Stimulated activated CD4-positive, alpha-beta T cell treated with anti-CD3 and anti-CD28 coated beads, Interleukin-15, amount 100 ng/mL, for 24 hours (primary cell): ENCODE measurements at places on chromosomes 12 and 14.

DNA sequence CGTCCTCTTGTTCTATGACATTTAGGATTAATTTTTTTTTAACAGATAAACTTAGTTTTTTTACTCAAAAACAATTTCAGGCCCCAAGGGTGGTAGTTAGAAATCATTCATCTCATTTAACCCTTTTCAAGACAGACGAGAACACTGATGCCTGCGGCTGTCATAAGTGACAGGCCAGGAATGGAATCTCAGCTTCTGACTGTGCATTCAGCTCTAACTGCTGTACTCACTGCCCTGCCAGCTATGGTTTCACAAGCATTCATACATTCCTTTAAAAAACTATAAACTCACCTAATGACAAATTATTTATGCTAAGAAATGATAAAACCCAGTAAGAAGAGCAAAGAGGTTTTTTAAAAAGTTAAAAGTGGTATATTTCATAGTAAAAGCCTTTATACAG, 8.8 kb downstream of the DENND5B start:
- no peak for DNase-seq

- DNase-seq = no peak
Observed at GRCh38 chr12:82300611-82301010, 57.6 kb downstream of the CCDC59 start.

DNA sequence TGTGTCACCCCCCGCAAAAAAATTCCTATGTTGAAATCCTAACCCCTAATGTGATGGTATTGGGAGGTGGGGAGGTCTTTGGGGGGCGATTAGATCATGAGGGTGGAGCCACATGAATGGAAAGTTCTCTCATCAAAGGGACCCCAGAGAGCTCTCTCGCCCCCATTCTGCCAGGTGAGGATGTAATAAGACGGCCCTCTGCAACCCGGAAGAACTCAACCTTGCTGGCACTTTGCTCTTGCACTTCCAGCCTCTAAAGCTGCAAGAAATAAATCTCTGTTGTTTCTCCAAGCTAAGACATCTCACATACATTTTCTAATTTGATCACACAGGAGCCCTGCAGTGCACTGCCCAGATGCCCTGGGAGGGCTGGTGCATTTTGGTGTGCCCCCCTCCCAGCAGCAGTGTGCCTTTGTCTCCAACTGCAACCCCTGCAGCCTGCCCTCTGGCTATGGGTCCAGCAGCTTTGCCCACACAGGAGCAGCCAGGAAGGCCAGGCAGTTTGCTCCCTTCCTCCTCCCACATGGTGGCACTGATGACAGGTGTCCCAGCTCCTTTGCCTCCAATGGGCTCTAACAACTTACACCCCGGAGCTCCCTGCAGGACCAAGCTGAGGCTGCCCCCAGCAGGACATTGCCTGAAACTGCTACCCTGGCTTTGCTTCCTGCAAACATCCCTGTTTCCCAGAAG, 59.3 kb downstream of the C14orf132 start:
- peak; percentile 23 for DNase-seq

DNA sequence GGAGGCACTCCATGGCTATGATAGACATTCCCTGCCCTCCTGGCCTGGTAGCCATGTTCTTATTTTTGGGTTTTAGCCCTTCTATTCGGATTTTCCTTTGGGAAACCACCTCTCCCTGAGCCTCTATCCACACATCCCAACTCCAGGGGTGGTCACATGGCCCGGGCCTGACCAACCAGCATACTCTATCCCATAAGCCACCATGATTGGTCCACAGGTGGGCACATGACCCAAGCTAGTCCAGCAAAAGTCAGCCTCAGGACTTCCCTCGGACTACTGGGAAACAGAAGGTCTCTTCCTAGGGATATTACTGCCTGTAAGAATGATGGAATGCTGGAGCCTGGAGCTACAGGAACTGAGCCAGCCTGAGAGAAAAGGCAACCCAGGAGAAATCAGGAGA, 12.5 kb downstream of the PRIMA1 start:
- no peak for DNase-seq

DNA sequence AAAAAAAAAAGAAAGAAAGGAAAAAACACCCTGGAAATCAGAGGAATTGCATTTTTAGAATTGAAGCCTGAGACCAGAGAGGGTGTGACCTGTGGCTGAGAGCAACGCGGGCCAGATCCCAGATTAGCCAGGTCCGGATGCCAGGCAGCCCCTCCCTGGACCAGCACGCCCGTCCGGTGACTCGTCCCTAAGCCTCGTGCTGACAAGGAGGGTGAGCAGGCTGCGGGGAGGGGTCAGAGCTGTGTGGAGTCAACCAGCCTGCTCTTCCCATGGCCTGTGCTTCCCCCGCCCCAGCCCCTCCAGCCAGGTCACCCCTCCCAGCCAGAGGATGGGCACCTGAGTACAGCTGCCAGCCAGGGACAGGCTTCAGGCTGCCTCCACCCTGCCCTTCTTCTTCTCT, 4.2 kb upstream of the KLC1 start:
- peak; percentile 40 for DNase-seq

- DNase-seq = peak; percentile 33
Observed at GRCh38 chr14:22535916-22536315, 53.1 kb downstream of the DAD1 start.

GRCh38 chr12:52487211-52487610, 5.8 kb downstream of the KRT6A start:
- DNase-seq = no peak

DNA sequence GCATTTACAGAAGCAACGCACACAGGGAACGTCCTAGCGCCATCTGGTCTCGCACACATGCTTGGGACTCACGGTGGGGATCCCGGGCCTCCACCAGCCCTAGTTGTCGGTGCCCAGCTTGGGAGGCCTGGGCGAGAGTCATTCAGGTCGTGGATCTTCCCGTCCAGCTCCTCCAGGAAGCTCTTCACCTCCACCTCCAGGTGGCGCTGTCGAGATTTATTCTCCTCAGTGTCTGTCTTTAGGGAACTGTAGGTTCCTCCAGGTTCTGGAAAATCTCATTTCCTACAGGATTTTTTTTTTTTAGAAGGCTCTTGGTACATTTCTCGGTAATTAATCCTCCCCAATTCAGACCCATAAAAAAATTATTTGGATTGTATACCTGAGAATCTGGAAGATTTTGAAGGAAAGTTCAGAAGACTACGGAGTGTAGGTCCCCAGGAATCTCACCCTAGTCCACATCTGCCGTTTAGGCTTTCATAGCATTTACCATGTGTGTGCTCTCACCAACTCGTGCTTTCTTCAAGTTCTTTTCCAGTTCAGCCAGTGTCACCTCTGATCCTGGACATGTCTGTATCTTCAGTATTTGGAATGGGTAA, 910.0 kb downstream of the TMEM121 start:
- peak; percentile 85 for DNase-seq

DNA sequence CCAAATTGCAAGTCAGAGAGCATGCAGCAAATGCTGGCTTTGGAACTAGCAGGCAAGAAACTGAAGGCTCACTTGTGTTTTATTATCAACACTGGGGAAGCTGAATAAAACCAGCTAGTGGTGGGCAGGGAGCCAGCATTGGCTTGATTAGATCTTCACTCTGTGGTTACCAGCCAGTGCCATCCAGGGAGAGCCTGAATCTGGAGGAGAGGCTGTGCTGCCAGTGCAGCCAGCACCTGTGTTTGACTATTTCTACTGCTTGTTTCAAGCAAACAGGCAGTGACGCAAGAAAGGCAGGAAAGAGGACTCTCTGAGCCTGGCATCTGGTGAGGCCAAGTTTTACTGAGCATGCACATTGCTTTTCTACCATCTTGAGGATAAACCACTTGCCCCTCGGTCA, 247.0 kb downstream of the PHLDA1 start:
- no peak for DNase-seq

- DNase-seq = no peak
Observed at GRCh38 chr12:40559865-40560264, 132.4 kb upstream of the CNTN1 start.

GRCh38 chr12:117936722-117937484, 31.9 kb downstream of the KSR2 start:
- DNase-seq = no peak

DNA sequence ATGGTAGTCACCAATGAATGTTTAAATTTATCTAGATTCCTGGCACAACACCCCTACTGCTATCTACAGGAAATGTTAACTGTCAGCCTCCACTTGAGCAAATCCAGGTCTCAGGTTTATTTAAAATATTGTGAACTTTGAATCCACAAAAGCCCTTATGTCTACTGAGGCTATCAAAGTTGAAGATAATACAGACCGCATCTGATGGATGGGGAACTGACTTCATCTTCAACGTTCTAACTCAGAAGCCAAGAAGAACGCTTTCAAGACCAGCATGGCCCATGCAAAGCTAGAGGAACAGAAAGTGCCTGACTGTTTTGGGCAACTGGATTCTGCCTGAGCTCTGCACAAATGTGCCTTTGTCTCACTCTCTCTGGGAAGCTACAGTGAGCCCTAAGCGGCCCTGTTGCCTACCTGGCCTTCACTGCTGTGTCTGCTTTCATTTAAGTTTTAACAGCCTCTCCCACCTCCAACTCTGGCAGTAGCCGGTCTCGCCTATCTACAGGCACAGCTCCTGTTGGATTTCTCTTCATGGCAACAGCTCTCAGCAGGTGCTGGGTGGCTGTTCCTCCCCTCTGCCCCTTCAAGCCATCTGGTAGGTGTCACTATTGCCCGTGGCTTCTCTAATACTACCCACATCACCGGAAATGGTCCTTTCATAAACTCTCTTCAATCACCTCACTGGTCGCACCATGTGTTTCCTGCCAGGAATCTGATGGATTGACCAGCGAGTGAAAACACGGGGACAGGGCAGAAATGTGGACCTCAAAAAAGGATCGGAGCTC, 112.1 kb upstream of the OVCH1 start:
- no peak for DNase-seq

GRCh38 chr14:84095681-84096080, 1434.3 kb upstream of the FLRT2 start:
- no peak for DNase-seq

DNA sequence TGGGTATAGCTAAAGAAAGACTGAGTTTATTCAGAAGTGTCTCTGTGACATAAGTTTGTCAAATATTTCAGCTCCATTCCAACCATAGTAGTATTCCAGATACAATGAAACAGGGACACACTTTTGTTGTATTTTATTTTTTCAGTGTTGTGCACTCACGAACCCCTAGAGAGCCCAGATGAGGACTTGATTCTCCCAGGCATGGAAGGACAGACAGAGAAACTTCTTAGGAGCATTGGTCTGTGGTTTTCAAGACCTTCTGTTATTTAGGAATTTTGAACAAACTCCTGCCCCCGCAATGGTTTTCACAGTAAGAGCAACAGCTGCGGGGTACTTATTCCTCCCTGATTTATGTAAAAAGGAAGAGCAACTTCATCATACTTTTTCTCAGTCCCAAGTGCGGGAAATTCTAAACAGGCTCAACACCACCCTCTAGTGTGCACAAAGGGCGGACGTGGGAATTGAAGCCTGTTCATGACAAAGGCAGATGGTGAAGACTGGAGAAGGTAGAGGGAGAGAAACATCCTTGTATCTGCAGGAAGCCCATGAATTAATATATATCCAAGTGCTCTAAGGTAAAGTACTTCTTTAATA, 147.6 kb downstream of the PAH start:
- peak; percentile 47 for DNase-seq

GRCh38 chr14:69315301-69315700, 55.3 kb downstream of the GALNT16 start:
- DNase-seq = no peak

DNA sequence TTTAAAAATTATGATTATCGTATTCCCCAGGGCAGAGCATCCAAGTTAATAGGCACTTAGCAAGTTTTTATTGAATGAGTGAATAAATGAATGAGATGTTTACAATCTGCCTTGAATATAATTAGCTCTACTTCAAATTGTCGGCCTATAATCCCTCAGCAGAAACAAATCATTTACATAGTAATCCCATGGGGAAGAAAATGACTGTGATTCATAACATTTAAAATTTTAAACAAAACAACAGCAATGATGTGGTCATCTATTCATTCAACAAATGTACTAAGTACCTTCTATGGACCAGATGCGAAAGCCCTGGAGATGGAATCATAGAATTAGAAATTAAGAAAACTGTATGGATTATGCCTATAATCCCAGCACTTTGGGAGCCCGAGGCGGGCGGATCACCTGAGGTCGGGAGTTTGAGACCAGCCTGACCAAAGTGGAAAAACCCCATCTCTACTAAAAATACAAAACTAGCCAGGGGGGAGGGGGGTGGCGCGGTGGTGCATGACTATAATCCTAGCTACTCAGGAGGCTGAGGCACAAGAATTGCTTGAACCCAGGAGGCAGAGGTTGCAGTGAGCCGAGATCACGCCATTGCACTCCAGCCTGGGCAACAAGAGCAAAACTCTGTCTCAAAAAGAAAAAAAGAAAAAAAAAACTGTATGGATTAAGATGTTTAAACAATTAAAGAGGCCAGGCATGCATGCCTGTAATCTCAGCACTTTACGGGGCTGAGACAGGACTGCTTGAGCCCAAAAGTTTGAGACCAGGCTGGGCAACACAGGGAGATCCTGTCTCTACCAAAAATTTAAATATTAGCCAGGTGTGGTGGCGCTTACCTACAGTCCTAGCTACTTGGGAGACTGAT, 17.7 kb upstream of the MDM2 start:
- DNase-seq = no peak

DNA sequence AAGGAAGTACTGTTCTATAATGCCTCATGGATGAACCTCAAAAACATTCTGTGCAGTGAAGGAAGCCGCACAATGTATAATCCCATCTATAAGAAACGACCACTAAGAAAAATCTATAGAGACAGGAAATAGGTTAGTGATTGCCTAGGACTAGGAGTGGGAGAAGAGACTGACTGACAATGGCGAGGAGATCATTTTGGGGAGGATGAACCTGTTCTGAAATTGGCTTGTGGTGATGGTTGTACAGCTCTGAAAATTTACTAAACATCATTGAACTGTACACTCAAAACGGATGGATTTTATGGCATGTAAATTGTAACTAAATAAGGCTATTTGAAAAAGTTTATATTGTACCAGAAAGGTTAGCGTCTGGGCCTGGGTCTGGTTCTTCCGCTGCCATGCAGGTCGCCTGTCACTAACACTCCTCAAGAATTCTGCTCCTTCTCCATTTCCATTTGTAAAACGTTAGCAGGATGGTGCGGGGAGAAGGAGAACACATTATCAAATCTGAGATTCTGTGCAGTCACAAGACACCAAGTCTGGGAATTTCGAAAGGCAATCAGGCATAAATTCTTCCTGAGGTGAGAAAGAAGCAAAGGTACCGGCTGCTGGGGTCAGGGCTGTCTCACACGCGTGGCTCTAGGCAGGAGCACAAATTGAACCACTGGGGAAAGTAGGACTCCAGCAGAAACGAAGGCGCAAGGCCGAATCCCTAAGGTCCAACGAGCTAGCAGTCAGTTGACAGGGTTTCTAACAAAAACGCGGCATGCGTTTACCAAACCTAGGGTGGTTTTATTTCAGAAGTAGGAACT, 845 bp upstream of the COCH start:
- DNase-seq = no peak

- no peak for DNase-seq
Observed at GRCh38 chr14:71163842-71164629, 256.8 kb downstream of the PCNX1 start.

DNA sequence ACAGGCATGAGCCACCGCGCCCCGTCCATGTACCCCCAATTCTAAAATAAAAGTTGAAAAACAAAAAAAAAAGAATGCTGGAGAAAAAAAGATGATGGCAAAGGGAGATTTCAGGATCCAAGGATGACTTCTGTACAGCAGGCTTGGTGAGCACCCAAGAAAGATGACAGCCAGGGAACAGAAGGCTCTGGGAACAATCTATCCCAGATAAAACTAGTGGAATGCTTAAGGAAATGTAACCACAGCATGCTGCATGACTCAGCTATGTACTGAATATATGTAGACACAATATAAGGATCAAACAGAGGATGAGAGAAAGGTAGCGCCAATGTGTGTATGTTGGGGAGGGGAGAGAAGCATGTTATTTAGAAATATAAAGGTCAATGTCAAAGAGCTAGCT, 123.7 kb upstream of the TMTC1 start:
- DNase-seq = no peak
